ENCODE measurements at places on chromosomes 16 and 17.

DNA sequence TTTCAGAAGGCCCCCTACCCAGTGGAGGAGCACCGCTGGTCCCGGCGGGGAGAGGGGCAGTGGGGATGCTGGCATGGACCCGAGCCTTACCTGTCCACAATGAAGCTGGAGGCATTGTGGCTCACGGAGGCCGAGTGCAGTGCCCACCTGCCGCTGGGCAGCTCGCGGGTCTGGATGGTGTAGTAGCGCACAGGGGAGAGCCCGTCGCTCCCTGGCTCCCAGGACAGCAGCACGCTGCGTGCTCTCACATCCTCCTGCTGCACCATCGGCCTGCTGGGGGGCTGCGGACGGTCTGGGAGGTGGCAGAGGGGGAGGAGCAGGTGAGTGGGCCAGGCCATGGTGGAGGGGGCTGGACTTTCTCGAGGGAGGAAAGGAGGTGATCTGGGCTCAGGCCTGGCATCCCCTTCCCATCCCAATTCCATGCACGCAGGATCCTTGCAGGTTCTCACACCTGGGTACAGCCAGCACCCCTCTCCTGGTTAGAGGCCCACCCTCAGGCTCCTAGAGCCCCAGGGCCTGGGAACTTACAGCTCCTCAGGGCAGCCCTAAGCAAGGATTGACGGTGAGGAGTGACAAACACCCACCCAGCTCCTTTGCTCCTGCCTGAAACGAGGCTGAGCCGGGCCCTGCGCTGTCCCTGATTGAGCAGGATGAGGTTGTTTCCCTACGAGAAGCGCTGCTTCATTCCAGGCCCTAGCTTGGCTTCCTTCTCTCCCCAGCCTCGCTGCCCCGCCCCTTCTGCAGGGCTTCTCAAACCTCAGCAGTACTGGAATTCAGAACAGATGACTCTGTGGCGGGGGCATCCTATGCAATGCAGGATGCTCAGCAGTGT, 76.2 kb upstream of the CDC42EP4 start:
- no peak for DNase-seq

DNA sequence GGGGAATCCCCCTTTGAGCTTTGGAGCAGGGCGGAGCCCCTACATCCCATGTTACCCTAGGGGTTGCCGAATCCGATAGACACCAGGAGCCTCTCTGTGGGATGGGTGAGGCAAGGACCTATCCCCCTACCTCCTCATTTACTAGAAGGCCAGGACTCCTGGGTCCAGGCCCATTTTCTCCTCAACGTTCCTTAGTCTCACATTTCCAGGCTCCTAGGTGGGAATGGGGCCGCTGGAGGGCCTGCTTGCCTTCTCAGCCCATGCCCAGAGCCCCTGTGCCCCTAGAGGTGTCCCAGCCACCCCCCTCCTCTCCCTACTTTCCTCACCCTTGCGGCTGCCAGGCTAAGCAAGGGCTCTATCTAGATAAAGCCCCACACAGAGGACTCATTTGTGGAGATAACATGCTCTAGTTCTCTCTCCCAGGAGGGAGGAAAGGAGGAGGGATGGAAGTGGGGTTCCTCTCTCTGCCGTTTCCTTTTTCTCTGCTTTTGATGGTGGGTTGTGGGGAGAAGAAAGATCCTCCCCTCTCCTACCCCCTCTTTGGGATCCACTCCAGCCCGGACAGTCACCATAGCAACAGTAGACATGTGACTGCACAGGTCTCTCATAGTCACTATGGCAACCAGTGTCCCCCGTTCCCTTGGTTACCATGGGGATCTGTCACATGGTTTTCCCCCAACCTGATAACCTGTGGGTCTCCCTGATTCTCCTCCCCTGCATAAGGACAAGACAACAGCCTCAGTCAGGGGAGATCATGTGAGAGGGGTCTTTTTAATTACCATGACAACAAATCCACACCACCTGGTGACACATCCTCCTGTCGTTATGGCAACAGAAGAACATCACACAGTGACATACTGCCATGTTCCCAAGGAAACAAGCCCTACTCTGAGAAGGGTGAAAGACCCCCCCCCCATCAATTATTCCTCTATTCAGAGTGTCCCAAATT, 5.2 kb downstream of the CACNA1G start:
- no peak for DNase-seq

GRCh38 chr16:83147244-83147643, 520.5 kb downstream of the CDH13 start:
- no peak for DNase-seq

GRCh38 chr17:74520016-74520434, 11.2 kb downstream of the CD300LB start:
- no peak for DNase-seq

- no peak for DNase-seq
Measured at GRCh38 chr17:42182927-42183734, 2.1 kb downstream of the HCRT start.

- no peak for DNase-seq
Measured at GRCh38 chr16:70770626-70771552, 30.1 kb downstream of the VAC14 start.

DNA sequence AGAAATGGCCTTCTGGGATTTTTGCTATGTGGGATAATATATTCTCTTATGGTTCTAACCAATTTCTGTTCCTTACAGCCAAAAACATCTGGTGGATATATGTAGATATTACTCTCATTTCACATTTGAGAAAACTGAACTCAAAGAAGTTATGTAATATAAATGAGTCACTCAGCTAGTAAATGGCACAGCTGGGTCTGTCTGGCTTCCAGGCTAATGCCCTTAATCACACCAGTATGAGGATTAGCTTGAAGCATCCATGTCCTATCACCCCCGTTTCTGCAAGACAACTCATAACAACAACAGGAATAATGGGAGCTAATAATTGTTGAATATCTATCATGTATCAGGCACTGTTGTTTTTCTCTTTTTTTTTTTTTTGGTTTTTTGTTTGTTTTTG, 34.4 kb upstream of the USP7 start:
- no peak for DNase-seq

DNA sequence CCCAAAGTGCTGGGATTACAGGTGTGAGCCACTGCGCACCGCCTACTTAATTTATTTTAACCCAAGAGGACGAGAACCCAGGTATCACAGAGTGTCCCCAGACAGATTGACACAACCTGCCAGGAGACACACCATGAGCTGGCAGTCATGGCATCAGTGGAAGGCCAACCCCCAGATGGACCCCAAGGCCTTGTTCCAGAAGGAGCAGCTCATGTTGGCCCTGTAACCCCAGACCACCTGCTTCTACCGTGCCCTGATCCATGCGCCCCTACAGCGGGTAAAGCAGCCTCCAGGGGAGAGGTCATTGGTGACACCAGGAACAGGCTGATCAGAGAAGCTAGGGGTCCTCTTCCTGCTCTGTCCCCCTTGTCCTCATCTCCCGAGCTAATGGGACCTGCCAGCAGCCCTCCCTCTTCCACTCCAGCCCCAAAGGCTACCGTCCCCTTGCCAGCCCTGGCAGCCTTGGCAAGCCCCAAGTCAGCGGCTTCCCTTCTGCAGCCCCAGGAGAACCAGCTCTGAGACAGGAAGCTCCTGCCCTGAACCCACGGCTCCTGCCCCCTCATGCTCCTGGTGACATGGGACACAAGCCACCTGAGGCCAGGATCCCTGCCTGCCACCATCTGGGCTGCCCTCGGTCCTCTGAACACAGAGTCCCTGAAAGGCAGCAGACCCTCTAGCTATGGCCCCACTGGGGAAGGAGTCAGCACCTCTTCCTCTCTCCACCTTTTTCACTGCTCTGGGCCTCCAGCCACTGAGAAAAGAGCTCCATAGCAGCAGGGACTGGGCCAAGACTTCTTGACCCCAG, 6.3 kb downstream of the SULT1A1 start:
- DNase-seq, result no peak

DNA sequence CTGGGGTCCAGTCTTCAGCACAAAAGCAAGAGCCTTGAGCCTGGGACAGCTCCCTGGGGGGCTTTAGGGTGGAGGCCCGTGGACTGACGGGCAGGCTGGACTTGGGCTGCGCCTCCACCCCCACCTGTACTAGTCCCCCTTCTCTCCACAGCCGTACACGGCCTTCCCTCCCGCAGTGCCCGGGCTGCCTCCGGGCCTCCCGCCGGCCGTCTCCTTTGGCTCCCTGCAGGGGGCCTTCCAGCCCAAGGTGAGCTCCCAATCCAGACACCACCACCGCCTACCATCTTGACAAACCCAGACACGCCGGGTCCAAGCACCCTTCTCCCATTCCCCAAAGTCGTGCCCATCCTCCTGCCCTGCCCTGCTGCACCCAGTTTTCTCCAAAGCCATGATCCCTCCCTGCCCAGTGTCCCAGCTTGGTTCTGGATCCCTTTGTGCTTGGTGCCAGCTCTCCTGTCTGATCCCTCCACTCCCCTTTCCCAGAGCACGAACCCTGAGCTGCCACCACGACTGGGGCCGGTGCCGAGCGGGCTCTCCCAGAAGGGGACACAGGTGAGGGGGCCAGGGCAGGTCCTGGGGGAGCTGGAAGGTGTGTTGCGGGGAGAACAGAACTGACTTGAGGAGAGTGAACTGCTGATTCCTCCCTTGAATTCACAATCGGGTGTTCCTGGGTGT, 7.1 kb downstream of the FBRS start:
- DNase-seq, result no peak

DNA sequence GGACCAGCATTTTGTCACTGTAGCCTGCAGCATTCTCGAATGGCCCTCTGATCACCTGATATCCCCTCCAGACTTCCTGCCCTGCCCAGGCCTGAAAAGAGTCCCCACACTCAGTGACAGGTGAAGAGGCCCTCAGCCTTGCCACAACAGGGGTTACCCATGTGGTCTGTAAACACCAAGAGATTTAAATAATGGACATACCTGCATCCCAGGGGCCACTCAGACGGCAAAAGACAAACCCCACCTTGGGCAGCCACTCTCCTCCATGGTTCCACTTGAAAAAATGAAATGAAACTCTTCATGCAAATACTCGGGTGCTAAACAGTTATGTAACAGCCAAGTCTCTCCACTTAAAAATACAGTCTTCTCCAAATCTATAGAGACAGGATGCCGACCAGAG, 22.9 kb upstream of the PECAM1 start:
- DNase-seq, result no peak

DNA sequence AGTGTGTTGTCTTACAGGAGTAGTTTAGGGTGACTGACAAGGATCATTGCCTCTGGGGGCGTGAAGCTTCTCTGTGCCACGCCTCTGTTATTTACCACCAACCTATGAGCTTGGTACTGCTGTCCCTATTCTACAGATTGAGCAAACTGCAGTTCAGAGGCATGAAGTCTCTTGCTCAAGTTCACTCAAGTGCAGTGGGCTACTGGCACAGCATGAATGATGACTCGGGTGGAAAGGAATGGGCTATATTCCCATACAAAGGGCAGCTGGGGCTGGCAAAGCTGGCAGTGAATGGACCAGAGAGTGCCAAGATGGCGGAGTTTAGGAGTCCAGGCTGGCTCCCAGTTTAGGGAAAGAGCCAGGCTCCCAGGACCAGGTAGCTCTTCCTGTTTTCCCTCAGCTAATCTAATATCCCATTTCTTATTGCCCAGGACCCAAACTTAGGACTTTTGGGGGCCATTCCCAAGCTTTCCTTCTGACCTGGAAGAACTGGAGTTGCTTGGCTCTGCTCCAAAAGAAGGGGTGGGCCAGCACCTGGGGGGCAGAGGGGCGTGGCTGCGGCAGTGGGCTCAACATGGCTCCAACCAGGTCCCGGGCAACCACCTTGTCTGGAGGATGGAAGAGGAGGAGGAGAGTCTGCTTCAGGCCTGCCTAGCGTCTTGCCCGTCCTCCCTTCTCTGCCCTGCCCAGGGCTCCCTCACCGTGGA, 12.9 kb downstream of the PLK1 start:
- DNase-seq, result no peak

DNA sequence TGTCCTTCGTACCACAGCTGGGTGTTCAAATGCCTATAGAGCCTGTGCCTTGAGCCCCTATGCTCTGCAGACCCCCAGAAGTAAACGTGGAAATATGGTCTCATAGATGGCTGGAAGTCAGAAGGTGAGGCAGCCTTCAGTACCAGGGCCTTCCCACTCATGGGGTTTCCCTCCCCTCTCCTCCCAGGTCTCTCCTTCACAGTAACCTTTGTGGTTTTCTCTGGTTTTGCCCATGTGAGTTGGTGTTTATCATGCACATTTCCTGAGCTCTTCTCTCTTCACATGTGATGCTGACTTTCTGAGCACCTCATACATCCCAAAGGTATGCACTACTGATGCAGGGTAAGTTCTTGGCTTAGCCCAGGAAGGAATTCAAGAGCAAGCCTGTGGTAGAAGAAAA, 35.4 kb downstream of the TMEM114 start:
- DNase-seq, result no peak

- DNase-seq, result no peak
Measured at GRCh38 chr16:75192606-75193264, 14.2 kb downstream of the CTRB2 start.

GRCh38 chr16:82630688-82631087, 3.9 kb downstream of the CDH13 start:
- DNase-seq, result no peak

DNA sequence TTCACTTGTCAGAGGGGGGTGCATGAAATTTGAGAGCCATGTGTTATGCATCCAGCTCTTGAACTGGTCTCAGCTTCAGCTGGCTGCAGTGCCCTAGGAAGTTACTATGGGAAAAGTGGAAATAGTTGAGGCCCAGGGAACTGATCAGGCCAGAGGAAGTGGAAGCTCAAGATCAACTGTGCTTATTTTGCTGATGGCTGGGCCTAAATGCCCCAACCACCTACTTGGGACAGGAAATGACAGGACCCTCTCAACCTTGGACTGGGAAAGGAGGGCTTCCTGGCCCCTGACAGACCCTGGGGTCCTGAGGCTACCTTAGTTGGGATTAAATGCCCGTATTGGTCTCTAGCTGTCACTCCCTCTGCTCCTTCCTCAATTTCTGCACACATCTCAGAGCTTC, 1.2 kb upstream of the TAOK2 start:
- no peak for DNase-seq

DNA sequence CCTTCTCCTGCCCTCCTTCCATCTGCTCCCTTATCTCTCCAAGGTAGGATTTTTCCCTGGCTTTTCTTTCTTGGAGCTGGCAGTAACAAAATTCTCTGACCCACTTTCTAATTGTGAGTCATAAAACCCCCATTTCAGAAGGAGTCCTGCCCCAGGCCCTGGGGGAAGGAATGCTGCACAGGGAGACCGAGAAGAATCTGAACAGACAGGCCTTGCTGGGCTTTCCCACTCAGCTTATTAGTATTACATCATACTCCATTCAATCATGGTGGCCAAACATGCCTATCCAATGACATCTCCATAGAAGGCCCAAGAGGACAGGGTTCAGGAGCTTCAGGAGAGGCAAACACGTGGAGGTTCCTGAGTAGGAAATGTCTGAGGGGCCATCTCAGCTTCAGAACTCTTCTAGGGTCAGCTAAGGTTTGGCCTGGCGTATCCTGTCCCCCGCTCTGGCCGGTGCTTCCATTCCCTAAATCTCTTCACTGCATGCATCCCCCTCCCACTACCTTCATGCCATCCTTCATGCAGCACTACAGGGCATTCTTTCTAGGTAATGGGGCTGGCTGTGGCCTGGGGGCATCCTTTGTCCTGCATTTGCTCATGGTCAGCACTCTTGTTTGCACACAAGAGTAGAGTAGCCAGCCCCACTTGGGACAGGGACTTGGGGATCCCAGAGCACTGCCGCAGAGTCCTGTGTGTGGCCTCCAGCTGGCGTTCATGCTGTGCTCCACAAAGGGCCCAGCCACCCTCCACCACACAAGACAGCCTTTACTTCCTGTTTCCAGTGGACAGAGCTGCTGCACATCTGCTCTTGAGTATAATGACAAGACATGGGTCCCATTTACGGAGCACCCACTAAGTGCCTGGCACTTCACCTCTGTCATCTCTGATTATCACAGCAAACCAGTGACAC, 8.2 kb downstream of the SLC6A2 start:
- no peak for DNase-seq

GRCh38 chr17:81261582-81262336, 22.6 kb downstream of the NDUFAF8 start:
- no peak for DNase-seq

GRCh38 chr17:64739316-64740058, 77.4 kb upstream of the SMURF2 start:
- DNase-seq, result no peak

Measured in left renal cortex interstitium (tissue), 4 donors.